CD4-positive, alpha-beta memory T cell (primary cell): ENCODE measurements at places on chromosomes 7 and 10. TPM values are rescaled to one million over a fixed set of nuclear protein-coding genes. Genes with fewer than 3 reads are reported as not detected.

- no peaks in the 10 kb centered on the region for H3K36me3 ChIP-seq
- H3K4me1 ChIP-seq = no peaks in the 10 kb centered on the region
- DNase-seq = no peak
- H3K4me3 ChIP-seq = no peak overlapping the region
- H3K27ac ChIP-seq = no peak overlapping the region
- no peaks in the 10 kb centered on the region for H3K27me3 ChIP-seq
Observed at GRCh38 chr10:82981137-82981723, 1106.2 kb downstream of the NRG3 start.

DNA sequence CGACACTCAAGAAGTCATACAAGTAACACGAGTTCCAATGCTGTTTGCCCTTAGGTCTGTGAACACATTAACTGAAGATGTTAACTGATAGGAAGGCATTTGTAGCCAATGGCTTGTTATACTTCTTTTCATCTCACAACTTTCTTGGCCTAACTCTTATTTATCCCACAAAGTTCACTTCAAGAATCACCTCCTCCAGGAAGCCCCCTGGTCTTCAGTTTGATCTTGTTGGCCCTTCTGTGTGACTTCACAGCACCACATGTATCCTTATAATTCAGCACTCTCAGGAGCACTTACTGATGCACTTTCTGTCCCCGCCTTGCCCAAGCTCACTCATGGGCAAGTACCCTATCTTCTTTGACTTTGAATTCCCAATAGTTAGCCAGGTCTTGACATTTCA is 159.6 kb downstream of the RAPGEF5 start:
- H3K36me3 ChIP-seq = no peaks in the 10 kb centered on the region
- DNase-seq = no peak
- no peak overlapping the region for H3K4me3 ChIP-seq
- no peaks in the 10 kb centered on the region for H3K27me3 ChIP-seq
- H3K4me1 ChIP-seq = no peaks in the 10 kb centered on the region

GRCh38 chr10:85995791-85996190 is 370.8 kb downstream of the GRID1 start:
- H3K27me3 ChIP-seq = no peaks in the 10 kb centered on the region
- H3K36me3 ChIP-seq = no peaks in the 10 kb centered on the region
- H3K4me3 ChIP-seq = no peak overlapping the region
- no peak overlapping the region for H3K27ac ChIP-seq
- DNase-seq = no peak
- no peaks in the 10 kb centered on the region for H3K4me1 ChIP-seq

GRCh38 chr7:22725585-22725984 is 1.4 kb upstream of the IL6 start:
- H3K4me3 ChIP-seq = no peak overlapping the region
- H3K27ac ChIP-seq = no peak overlapping the region
- no peak for DNase-seq
- no peaks in the 10 kb centered on the region for H3K27me3 ChIP-seq
- no peaks in the 10 kb centered on the region for H3K36me3 ChIP-seq
- H3K4me1 ChIP-seq = peaks cover 17% of the 10 kb centered on the region

DNA sequence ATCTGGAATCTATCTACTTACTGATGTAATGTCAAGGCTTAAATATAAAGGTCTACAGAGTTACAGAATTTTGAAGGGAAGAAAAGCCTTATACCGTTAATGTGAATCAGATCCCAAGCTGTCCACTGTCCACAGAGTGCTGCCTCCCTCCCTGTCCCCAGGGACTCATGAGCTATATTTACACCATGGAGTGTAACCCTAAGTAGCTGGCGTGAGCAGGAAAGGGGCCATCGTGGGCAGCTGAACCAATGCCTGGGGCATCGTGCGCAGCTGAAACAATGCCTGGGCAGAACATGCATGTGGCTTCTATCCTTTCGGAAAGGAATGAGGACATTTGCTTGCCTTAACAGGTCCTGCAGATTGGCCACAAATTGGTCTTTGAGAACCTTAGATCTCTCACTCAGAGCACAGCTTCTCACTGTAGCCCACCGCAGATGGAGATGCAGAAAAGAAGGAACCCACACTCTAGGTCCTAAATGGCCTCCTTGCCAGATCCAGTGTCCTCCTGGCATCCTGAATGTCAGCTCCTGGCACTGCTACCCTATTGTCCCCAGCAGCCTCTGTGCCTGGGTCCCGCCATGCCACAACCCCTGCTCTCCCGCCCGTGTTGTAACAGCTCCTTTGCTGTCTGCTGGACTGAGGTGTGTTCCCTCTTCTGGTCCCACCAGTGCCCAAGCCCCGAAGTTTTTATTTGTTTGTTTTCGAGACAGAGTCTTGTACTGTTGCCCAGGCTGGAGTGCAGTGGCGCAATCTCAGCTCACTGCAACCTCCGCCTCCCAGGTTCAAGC is 30.3 kb downstream of the CCDC3 start:
- H3K4me1 ChIP-seq = no peaks in the 10 kb centered on the region
- no peak overlapping the region for H3K4me3 ChIP-seq
- H3K36me3 ChIP-seq = no peaks in the 10 kb centered on the region

GRCh38 chr10:123743441-123744223 is 77.5 kb downstream of the GPR26 start:
- no peaks in the 10 kb centered on the region for H3K27me3 ChIP-seq
- no peaks in the 10 kb centered on the region for H3K36me3 ChIP-seq
- no peak overlapping the region for H3K27ac ChIP-seq
- H3K4me1 ChIP-seq = no peaks in the 10 kb centered on the region
- DNase-seq = no peak
- no peak overlapping the region for H3K4me3 ChIP-seq

DNA sequence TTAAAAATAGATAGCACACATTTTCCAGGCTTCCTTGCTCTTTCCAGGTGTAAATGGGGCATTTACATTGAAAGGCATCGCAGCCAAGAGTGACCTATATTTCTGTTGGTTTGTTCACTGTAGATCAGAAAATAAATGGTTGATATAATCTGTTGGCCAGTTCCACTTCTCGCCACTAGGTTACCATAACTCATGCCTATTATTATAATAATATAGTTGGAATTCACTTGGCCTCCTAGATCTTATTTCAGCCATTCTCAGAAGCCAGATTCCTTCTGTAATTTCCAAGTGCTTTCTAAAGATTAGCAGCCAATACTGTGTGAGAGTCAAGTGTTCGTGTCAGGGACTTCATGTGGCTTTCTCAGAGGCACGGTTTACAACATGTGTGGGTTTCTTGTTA is 179.5 kb downstream of the DNAH11 start:
- H3K27me3 ChIP-seq = no peaks in the 10 kb centered on the region
- no peak for DNase-seq
- H3K4me1 ChIP-seq = no peaks in the 10 kb centered on the region
- H3K27ac ChIP-seq = no peak overlapping the region

DNA sequence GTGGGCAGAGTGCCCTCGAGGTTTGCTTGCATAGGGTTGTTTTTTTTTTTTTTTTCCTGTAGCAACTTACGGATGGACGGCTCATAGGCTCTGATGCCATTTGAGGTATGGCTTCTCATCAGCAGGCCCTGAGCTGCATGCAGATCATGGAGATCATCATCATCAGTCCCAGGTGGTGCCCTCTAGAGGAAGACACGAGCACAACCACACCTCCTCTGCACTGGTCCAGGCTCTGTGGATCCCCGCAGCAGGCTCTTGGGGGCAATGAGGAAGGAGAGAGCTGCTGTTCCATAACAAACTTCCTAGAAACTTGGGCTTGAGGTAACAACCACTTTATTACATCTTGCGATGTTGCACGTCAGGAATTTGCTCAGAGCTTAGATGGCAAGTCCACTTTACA is 132.7 kb upstream of the CXCL12 start:
- no peak overlapping the region for H3K27ac ChIP-seq
- no peaks in the 10 kb centered on the region for H3K27me3 ChIP-seq
- H3K36me3 ChIP-seq = no peaks in the 10 kb centered on the region
- H3K4me3 ChIP-seq = no peak overlapping the region
- H3K4me1 ChIP-seq = no peaks in the 10 kb centered on the region

GRCh38 chr10:22426653-22427052 is 81.4 kb downstream of the SPAG6 start:
- no peaks in the 10 kb centered on the region for H3K4me1 ChIP-seq
- H3K36me3 ChIP-seq = no peaks in the 10 kb centered on the region
- DNase-seq = no peak
- no peaks in the 10 kb centered on the region for H3K27me3 ChIP-seq
- no peak overlapping the region for H3K27ac ChIP-seq

GRCh38 chr7:50085344-50085743 is 7.7 kb downstream of the ZPBP start:
- no peak overlapping the region for H3K27ac ChIP-seq
- DNase-seq = no peak
- H3K4me1 ChIP-seq = no peaks in the 10 kb centered on the region
- no peaks in the 10 kb centered on the region for H3K36me3 ChIP-seq
- H3K4me3 ChIP-seq = no peak overlapping the region

DNA sequence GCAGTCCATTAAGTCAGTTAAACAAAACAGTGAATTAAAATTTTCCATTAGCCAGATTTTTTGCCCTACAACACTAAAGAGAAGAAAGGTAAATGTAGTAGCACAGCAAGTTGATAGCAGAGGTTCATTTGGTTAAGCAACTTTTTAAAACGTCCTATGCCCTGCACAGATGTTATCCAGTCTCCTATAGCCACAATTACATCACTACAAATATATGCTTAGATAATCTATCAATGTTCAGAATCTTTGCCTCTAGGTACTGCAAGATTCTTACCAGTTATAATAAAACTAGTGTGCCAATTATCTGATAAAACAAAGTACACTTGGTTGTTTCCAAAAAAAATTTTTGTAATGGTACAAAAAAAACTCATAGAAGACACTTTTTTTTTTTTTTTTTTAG is 175.5 kb upstream of the MYO3A start:
- H3K4me3 ChIP-seq = no peak overlapping the region
- H3K4me1 ChIP-seq = no peaks in the 10 kb centered on the region
- H3K36me3 ChIP-seq = no peaks in the 10 kb centered on the region
- H3K27me3 ChIP-seq = no peaks in the 10 kb centered on the region
- no peak for DNase-seq

DNA sequence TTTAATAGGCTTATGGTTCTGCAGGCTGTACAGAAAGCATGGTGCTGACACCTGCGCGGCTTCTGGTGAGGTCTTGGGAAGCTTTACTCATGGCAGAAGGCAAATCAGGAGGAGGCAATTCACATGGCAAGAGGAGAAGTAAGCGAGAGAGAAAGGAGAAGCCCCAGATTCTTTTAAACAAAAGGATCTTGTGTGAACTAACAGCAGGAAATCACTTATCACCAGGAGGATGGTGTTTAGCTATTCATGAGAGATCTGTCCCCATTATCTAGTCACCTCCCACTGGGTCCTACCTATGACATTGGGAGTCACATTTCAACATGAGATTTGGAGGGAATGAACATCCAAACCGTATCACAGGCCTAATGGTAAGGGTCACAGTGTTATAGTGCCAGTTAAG is 678.0 kb upstream of the KCND2 start:
- DNase-seq = no peak
- no peak overlapping the region for H3K27ac ChIP-seq
- H3K27me3 ChIP-seq = no peaks in the 10 kb centered on the region
- H3K4me1 ChIP-seq = no peaks in the 10 kb centered on the region
- H3K4me3 ChIP-seq = no peak overlapping the region
- H3K36me3 ChIP-seq = no peaks in the 10 kb centered on the region

DNA sequence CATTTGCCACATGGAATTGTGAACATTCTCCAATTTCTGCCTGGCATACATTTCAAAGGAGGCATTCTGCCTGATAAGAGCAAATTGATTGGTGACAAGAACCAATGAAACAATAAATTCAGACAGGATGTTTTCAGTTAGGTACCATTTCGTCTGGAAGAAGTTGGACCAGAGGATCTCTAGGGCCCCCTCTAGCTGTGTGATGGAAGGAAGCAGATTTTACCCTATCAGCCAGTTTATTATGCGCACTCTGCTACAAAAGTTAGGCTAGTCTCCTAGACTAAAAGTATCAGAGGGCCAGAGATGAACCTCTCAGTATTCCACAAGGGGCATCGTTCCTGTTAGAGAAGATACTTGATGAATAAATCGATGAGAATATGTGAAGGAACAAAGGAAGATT is 118.0 kb downstream of the BUB3 start:
- no peaks in the 10 kb centered on the region for H3K27me3 ChIP-seq
- no peak for DNase-seq
- H3K27ac ChIP-seq = no peak overlapping the region
- no peak overlapping the region for H3K4me3 ChIP-seq
- H3K36me3 ChIP-seq = no peaks in the 10 kb centered on the region
- no peaks in the 10 kb centered on the region for H3K4me1 ChIP-seq

DNA sequence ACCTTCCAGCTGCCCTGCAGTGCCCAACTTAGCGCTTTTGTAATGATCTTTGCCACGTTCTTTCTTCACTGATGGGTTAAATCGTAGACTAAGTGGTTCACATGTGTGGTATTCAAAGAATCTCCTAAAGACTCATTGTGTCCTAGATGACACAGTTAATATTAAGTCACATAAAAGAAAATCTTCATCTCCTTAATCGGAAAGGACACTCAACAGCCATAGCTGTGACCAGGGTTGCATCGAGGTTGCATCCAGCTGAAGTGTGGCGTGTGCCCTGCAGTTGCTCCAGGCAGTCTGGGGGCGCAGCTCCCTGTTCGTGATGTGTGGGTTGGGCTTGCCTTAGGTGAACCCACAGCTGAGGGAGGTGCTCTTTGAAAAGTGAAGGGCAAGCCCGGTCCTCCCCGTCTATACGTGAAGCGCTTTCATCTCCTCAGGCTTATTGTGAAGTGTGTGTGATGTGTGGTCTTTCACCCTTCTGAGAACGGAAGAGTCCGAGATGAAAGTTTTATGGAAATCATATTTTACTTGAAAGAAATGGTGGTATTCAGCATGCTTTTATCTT is 122.7 kb downstream of the TRRAP start:
- peaks cover 74% of the 10 kb centered on the region for H3K36me3 ChIP-seq
- DNase-seq = no peak

- H3K27me3 ChIP-seq = no peaks in the 10 kb centered on the region
- no peaks in the 10 kb centered on the region for H3K4me1 ChIP-seq
- no peak overlapping the region for H3K4me3 ChIP-seq
- H3K36me3 ChIP-seq = no peaks in the 10 kb centered on the region
Observed at GRCh38 chr7:158406801-158407200, 180.8 kb downstream of the PTPRN2 start.

GRCh38 chr7:91843831-91844230 is 36.7 kb downstream of the MTERF1 start:
- no peak for DNase-seq
- no peaks in the 10 kb centered on the region for H3K27me3 ChIP-seq

Gene TIMM23
- 25.0 TPM for total RNA-seq

Gene METTL27
- 7.6 TPM for total RNA-seq

Gene INPP5A
- total RNA-seq = 19.3 TPM

Gene DENND11
- total RNA-seq = 62.5 TPM

Gene C10orf53
- total RNA-seq = not detected

Gene CFAP70
- total RNA-seq = 3.8 TPM

Gene GOT1
- 10.3 TPM for total RNA-seq

Gene HGF
- total RNA-seq = not detected
